Inflammatory macrophage treated with lipopolysaccharide for 4 hours (primary cell): ENCODE measurements at places on chromosomes 7 and 10.

GRCh38 chr7:98329100-98329790 lies 47.8 kb downstream of the BRI3 start:
- DNase-seq, result no peak

- DNase-seq, result no peak
Measured at GRCh38 chr7:158613481-158613880, 25.9 kb upstream of the PTPRN2 start.

GRCh38 chr10:114389426-114389825 lies 14.9 kb downstream of the AFAP1L2 start:
- no peak for DNase-seq

GRCh38 chr7:27245798-27246691 lies 3.4 kb downstream of the EVX1 start:
- no peak for DNase-seq

- DNase-seq, result no peak
Measured at GRCh38 chr7:144487901-144488300, 84.4 kb upstream of the NOBOX start.

- no peak for DNase-seq
Measured at GRCh38 chr7:95628831-95629439, 32.6 kb upstream of the PDK4 start.

DNA sequence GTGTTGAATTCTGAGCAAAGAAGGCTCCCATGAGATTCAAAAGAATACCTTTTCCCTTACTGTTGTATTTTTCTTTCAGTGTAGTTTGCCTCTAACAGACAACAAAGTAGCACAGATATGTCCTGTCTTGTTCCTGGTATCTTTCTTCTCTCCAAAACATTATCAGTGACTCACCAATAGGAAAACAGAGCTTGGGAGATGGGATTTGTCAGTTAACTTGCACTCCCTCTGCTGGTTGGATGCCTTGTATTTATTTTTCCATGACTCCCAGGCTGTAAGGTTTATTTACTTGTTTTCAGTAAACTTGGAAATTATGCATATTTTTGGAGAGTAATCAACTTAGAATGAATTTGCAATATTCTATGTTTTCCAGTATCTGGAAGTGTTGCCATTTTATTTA lies 129.7 kb downstream of the SAMD9 start:
- no peak for DNase-seq
